Stimulated activated CD8-positive, alpha-beta memory T cell treated with anti-CD3 and anti-CD28 coated beads, Interleukin-2, amount 100 ng/mL, for 1 hour (primary cell): ENCODE measurements at places on chromosomes 16 and 17.

GRCh38 chr16:22012241-22012640 lies 4.3 kb downstream of the MOSMO start:
- no peak for DNase-seq

DNA sequence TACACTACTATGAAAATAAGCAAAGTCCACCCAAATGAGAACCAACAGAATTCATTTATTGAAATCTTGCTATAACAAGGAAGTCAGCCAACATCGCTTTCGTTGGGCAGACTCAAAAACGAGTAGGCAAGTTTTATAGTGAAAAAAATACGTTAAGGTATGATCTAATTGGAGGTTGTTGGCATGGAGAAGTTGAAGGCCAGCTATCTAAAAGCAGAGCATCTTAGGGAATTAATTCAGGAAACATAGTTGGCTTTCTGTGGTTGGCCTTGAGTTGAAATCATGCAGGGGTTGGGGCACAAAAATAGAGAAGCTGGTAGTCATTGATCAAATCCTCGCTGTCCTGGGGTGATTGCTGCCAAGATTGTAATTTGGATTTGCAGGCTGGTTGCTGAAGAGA lies 118.3 kb downstream of the PPM1E start:
- no peak for DNase-seq

DNA sequence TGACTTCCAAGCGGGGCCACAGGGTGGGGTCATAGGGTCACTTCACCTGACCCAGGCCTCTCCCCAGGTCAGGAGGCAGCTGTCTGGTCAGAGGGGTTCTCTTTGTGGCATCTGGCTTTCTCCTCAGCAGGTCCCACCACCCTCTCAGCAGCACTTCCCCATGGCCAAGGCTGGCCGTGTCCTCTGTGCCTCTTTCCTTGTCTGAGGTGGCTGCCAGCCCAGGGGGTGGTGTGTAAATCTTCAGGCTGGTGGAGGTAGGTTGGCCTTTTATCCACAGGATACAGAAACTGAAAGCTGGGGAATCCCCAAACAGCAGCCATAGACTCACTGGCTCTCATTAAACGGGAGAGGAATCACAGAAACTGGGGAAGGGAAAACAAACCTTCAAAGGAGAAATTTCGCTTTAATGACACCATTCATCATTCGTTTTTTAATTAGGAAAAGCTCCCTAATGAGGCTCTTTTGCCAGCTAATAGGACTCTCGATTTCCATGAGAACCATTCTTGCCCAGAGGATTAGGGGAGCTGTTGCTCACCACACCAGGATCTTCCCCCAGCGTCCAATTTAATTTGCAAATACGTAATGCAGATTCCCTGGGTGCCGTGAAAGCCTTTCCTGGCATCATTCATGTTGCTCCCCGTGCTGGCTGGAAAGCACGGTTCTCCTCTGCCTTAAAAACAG lies 18.0 kb downstream of the C17orf75 start:
- DNase-seq, result no peak

DNA sequence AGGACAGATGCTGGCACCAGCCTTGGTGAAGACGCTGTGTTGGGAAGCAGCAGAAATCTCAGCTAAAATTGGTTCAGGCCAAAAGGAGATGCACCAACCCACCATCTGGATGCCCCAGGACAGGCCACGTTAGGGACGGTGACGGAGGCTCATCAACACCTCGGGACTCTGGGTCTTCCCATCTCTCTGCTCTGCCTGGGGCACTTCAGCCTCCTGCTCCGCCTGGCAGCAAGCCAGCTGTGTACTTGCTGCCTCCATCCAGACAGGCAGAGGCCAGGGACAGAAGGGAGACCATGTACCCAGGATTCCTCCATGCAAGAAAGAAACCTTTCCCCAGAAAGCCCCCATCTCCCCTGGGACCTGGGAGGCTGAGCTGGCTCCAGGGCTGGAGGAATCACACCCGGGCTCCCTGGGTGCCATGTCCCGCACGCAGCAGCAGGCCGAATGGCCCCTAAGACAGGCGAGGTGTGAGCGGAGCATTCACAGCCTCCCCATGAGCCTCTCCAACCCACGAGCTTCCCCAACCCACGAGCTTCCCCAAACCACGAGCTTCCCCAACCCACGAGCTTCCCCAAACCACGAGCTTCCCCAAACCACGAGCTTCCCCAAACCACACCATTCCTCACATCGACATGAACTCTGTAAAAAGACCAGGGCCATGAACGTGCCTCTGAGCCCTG lies 274.5 kb downstream of the C16orf95 start:
- DNase-seq, result no peak

- DNase-seq, result no peak
Observed at GRCh38 chr16:19717314-19717713, 713 bp downstream of the KNOP1 start.

DNA sequence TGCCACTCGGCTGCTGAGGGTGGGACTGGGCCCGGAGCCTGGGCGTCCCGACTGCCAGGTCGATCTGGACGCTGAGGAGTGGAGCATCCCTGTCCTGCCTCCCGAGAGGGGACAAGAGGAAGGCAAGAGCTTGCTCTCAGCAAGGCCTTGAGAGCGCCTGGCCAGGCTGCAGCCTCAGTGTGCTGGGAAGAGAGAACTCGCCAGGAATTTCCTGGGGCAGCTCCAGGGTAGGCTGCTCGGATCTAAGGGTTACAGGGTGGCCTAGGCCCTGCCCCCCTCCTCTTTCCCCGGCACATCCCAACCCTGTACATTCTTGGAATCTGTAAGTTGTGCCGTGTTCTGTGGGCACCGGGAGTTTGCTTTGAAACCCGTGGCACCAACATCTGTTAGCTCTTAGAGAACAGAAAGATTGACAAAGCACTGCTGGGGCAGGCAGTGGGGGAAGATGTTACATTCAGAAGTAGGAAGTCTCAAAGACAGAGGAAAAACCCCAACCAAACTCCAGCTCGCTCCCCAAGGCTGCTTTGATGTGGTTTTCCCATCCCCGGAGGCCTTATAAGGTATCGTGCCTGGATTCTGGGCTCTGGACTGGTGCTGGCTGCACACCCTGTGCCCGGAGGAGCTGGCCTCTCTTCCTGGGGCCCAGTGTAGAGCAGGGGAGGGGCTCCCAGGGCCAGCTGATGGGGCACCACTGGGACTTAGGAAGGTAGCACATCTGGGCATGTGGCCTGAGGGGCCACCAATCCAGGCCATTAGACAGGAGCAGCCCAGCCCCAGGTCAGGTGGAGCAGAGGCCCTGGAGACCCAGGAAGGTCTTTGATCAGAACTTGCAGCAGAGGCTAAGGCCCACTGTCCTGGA lies 55.2 kb downstream of the NKD1 start:
- no peak for DNase-seq
